Activated CD8-positive, alpha-beta memory T cell treated with anti-CD3 and anti-CD28 coated beads for 1 hour (primary cell): ENCODE measurements at places on chromosomes 5 and 9.

DNA sequence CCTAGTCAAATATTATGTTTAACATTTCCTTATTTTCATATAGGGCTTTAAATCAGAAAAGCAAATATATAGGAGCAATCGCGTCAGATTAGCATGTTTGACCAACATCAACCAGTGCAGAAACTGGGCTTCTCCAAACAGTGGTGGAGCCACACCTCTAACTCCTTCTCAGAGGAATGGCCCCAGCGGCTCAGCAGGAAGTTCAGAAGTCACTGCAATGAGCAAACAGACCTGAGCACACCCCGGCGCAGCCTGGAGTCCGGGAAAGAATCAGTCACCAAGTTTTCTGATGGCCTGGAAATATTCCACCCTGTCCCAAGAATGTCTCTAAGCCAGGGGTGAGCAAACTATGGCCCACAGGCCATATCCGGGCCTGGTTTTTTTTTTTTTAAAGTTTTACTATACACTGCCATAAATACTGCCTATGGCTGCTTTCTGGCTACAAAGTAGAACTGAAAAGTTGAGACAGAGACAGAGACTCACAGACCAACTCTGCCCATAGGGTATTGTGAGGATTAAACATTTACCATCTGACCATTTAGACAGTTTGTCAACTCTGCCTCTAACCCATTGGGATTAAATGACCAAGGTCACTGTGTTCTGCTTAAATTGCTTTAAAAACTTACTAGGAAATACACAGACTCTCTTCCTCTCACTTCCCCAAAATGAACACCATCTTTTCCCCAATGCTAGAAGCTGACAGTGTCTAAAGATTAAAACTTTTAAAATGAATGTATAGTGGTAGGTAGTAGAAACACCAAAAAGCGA lies 5.4 kb downstream of the GOLM1 start:
- no peak for DNase-seq

GRCh38 chr5:181042722-181043121 lies 2.7 kb downstream of the BTNL9 start:
- DNase-seq: no peak

DNA sequence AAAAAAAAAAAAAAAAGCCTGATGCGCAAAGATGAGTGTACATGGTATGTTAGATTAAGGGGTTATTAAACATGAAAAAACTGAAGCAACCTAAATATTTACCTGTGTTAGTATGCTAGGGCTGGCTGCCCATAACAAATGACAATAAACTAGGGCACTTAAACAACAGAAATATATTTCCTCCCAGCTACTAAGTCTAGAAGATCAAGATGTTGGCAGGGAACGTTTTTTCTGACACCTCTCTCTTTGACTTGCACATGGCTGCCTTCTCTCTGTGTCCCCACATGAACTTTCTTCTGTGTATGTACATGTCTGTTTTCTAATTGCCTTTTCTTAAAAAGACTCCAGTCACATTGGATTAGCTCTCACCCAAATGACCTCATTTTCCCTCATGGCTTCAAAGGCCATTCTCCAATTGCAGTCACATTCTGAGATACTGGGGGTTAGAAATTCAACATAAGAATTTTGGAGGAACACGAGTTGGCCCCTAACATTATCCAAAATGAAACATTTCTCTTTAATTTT lies 694.5 kb downstream of the CDH9 start:
- DNase-seq: no peak

- DNase-seq: no peak
These were observed 207.8 kb downstream of the KDM4C start for GRCh38 chr9:6965566-6965965.

GRCh38 chr5:165015547-165015946 lies 1510.1 kb downstream of the MAT2B start:
- DNase-seq: no peak

- DNase-seq: no peak
These were observed 185.3 kb downstream of the MAPKAP1 start for GRCh38 chr9:125521462-125522327.

GRCh38 chr9:17578911-17579793 lies at the start of gene SH3GL2:
TSS of gene SH3GL2 (plus strand) at chr9:17579066.
- DNase-seq: no peak

GRCh38 chr9:82148426-82148810 lies 159.8 kb downstream of the SPATA31D1 start:
- DNase-seq: no peak
